ENCODE measurements at places on chromosomes 7 and 10.
A peak's percentile ranks its signal among the peaks of the same experiment; 100 is the strongest.

- DNase-seq: no peak
Measured at GRCh38 chr10:103078676-103079075, 114.4 kb downstream of the NT5C2 start.

DNA sequence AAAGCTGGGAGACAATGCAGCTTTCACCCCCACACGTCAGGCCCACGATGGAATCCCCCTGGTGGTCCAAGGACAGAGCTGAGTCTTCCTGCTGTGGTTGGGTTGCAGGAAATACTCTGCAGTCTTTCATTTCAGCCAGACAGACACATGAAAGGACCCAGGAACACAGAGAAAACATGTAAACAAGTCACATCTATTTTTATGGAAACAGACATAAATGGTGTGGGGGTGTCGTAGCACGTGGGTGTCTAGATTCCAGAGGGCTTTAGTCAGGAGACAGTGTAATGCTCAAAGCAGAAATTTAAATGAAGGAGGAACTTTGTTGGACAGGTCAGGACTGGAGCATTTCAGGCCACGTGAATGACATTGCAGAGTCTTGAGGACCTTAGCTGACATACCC is 444.6 kb downstream of the SUGCT start:
- DNase-seq: no peak

GRCh38 chr7:130476297-130477150 is 15.4 kb upstream of the MEST start:
- DNase-seq: no peak

GRCh38 chr10:76141376-76141775 is 710.0 kb downstream of the LRMDA start:
- no peak for DNase-seq

GRCh38 chr7:94022550-94022949 is 18.4 kb upstream of the BET1 start:
- no peak for DNase-seq

GRCh38 chr7:134532180-134532953 is 5.0 kb downstream of the AKR1B10 start:
- no peak for DNase-seq

DNA sequence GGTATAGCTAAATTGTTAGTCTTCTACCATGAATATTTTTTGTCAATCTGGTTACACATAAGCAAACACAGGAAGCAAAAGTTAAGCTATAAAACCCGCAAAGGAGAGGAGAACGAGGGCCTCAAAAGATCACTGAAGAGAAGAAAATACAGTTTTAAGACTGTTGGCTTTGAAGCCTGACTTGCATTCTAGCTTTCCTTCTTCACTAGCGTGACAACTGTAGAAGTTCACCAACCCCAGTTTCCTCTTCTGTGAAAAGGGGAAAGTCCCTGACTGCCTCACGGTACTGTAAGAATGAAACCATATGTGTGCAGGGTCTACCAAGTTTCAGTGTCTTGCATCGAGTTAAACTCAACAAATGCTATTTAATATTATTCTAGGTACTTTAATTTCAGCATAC is 7.5 kb upstream of the LRRN3 start:
- peak; percentile 63 for DNase-seq

GRCh38 chr10:32229170-32229569 is 117.8 kb downstream of the EPC1 start:
- no peak for DNase-seq

DNA sequence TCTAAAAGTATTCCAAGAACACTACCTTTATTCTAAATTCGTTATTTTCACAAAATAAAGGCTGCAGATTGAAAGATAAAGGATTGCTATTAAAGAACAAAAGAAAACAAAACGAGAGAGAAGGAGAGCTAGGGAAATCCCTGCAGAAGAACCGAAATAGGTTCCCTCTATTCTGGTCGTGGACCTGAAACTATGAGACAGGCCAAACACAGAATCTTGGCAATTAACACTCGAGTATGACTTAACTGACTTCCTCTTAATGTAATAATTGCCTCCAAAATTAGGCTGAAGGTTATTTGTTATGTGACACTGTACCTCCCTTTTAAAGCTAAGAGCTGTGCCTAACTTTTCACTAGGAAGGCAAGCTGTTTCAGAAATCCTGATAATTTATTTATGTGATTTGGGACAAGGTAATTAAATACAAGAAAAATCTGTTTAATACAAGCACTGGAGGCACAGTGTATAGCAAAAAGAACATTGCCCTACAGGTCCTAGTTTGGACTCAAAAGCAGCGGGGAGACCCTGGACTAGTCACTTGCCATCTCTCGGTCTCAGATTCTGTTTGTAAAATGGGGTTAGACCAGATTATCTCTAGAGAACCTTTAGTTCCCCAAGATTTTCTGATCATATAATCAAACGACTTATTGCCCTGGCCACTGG is 11.6 kb downstream of the NAMPT start:
- peak; percentile 53 for DNase-seq

- DNase-seq: no peak
Measured at GRCh38 chr7:2775785-2776184, 68.3 kb downstream of the GNA12 start.

GRCh38 chr10:90062786-90063185 is 361.4 kb downstream of the KIF20B start:
- DNase-seq: no peak

GRCh38 chr10:45447416-45447815 is 73.4 kb downstream of the ALOX5 start:
- no peak for DNase-seq

- DNase-seq: no peak
Measured at GRCh38 chr7:94510582-94511496, 1.2 kb downstream of the CASD1 start.

- no peak for DNase-seq
Measured at GRCh38 chr10:70785190-70785589, at the start of gene TBATA. Gene TBATA (minus strand): TSS chr10:70785377. CDS start chr10:70783379, 1,998 bp downstream.

DNA sequence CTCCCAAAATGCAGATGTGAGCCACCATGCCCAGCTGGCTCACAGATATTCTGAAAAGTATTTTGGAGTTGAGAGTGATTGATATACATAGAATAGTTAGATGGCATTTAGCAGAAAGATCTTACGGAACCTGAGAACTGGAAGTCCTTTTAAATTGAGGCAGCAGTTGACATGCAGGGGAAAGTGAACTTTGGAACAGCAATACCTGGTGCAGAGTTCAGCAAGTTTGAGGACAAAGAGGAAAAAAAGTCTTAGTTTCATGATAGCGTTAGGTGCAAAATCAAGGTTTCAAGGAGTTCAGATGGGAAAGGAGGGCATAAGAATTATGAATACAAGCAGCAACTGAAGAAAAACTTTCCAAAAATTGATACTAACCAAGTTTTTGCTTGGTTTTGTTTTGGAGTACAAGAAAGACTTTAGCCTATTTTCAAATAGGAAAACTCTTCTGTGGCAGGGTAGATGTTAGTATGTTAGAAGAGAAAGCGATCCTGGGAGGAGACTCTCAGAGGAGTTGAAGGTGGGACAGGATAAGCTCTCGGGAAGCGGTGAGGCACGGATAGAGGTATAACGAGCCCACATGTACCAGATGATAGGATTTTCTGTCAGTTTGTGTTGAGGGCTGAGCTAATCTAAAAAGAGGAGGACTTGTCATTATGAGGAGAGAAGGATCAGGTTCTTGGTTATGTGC is 28.0 kb upstream of the STMP1 start:
- DNase-seq: no peak

GRCh38 chr7:18534481-18534880 is 38.9 kb downstream of the HDAC9 start:
- no peak for DNase-seq

DNA sequence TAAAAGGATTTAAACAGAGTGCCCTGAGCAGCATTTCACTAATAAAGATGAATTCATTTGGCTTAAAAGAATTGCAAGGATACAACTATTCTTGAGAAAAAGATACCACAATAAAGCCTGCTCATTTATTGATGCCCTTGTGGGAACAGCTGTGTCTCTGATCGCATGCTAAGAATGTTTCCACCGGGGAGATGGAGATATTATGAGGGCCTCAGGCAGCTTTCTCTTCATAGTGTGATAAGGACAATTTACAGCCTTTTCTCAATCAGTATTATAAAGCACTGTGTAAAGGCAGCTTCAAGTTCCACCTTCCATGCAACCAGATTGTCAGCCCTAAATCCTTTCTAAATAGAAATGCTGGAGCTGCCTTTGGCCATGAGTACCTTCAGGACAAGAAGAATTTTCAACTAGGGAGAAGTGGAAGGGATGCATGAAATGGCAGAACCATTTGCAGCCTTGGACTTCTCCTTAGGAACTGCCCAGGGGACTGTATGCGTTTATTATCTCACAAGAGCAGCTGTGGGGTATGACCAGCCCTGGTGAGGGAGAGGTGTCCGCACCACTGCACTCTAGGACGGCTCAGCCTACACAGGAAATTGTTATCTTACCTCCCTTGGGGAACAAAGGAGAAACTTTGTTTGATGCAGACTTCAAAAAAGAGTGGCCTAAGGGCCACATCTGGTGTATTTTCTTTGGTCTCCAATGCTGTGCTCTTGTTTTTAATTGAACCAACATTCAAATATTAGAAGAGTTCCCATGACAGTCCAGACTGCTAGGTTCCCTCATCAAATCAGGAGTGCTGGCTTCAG is 116.9 kb upstream of the PCGF5 start:
- DNase-seq: peak; percentile 18

All from GM13976 (cell line).